ENCODE measurements at places on chromosomes 13 and 19.

DNA sequence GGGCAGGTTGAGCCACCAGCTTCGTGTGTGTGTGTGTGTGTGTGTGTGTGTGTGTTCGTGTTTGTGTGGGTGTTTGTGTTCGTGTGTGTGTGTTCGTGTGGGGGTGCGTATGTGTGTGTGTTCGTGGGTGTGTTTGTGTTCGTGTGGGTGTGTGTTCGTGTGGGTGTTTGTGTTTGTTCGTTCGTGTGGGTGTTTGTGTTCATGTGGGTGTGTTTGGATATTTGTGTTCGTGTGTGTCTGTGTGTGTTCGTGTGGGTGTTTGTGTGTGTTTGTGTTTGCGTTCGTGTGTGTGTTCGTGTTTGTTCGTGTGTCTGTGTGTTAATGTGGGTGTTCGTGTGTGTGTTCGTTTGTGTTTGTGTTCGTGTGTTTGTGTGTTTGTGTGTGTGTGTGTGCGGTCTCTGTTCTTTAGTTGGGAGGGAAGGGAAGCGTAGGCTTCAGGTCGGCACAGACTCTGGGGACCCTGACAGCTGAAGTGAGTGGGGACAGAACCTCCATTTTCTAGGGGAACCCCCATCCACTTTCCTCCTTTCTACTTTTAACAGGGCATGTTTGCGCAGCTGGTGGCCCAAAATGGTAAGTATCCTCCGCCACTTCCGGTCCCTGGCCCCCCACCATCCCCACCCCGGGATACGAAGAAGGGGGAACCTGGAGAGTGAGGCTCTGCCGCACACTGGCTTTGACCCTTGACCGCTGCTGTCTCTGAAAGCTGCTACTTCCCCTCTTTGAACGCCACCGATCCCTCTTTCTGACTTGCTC is 1.6 kb downstream of the TNFSF9 start:
- no peak for DNase-seq

DNA sequence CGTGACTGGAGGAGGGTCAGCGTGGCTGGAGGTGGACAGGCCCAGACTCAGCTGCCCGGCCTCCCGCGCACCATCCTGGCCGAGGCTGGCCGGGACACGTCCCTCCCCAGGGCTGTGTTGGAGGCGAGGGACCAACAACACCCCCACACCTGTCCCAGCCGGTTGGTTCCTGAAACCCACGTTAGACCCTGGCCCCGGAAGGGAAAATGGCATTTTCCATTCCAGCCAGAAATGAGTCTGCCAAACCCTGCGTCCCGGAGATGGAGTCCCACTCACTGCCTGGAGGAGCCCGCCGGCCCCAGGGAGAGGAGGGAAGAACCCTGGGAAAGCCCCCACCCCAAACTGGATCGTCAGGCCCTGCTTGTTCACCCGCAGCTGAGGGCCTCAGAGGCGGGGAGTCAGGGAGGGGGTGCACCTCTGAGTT is 4.8 kb upstream of the WDR18 start:
- DNase-seq = no peak

- peak; percentile 95 for DNase-seq
Observed at GRCh38 chr19:2273356-2274184, 8.4 kb downstream of the PEAK3 start.

DNA sequence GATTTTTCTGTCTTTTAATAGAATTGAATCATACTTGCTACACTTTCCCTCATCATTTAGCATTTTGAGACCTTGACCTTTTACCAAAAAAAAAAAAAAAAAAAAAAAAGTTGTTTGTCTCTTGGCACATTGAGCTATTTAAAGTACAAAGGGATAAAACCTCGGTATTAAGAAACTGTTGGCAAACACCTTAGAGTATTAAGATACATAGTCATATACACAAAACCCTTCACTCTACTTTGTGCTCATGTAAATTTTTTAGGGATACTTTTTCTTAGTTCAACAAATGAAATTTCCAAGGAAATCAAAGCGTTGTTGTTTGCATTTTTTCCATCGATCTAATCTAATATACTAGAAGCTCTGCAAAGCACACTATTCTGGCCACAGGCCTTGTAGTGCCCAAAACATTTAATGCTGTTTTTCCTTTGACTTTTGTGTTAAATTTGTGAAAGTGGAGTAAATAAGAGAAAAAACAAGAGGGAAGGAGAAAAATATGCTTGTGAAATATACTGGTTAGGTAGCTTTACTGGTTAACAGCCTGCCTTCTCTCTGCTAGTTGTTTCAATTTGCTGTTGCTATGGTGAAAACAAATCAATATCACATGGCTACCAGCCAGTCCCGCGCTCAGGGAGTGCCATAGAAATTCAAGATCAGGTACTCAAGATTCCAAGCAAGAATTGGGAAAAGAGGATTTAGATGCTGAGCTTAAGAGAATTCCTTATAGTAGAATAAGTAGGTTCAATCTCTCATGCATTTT is 2.6 kb downstream of the MBNL2 start:
- DNase-seq = no peak

- DNase-seq = no peak
Observed at GRCh38 chr19:14772467-14772866, 5.9 kb downstream of the ADGRE2 start.

- DNase-seq = no peak
Observed at GRCh38 chr19:38337360-38337653, 1.7 kb downstream of the CATSPERG start.

GRCh38 chr13:40672765-40673397 is 6.4 kb upstream of the FOXO1 start:
- DNase-seq = no peak

GRCh38 chr13:78299832-78300623 is 303.3 kb downstream of the POU4F1 start:
- DNase-seq = no peak

Data from neural progenitor cell (in vitro differentiated cells).